Activated CD8-positive, alpha-beta memory T cell treated with anti-CD3 and anti-CD28 coated beads for 4 hours (primary cell): ENCODE measurements at places on chromosomes 1 and 21.

DNA sequence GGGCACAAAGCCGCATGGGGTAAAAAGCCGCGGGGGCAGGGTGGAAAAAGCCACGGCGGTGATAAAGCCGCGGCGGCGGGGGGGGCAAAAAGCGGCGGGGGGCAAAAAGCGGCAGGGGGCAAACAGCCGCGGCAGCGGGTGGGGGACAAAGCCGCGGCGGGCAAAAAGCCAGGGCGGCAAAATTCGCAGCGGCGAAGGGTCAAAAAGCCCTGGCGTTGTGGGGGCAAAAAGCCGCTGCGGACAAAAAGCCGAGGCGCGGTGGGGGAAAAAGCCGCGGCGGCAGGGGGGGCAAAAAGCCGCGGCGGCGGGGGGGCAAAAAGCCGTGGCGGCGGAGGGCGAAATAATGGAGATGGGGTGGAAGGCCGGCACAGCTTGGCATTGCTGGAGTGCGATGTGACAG lies 3902.9 kb downstream of the SRGAP2C start:
- DNase-seq, result no peak

GRCh38 chr1:164803366-164803765 lies 244.4 kb downstream of the PBX1 start:
- no peak for DNase-seq

DNA sequence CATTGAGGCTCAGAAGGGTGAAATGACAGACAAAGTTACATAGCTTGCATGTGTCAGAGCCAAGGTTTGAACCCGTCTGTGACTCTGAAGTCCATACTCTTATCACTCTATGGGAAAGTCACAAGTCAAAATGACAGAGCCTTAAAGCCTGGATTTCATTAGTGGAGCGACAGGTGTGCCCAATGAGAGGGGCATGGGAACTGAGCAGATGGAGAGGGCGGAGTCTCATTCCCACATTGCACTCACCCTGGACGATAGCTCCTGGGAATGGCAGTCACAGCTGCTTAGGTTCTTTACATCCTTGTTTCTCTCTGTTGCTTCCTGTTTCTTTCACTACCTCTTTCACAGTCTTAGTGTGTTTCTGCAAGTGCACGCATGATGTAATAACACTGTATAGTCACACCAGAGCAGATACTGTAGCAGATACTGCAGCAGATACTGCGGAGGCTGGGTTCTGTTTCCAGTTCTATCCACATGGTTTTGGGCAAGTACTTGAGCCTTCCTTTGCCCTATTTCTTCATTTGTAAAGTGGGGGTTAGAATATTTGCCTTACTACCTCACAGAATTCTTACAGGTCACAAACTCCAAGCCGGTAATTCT lies 127.2 kb downstream of the ZSCAN20 start:
- no peak for DNase-seq

DNA sequence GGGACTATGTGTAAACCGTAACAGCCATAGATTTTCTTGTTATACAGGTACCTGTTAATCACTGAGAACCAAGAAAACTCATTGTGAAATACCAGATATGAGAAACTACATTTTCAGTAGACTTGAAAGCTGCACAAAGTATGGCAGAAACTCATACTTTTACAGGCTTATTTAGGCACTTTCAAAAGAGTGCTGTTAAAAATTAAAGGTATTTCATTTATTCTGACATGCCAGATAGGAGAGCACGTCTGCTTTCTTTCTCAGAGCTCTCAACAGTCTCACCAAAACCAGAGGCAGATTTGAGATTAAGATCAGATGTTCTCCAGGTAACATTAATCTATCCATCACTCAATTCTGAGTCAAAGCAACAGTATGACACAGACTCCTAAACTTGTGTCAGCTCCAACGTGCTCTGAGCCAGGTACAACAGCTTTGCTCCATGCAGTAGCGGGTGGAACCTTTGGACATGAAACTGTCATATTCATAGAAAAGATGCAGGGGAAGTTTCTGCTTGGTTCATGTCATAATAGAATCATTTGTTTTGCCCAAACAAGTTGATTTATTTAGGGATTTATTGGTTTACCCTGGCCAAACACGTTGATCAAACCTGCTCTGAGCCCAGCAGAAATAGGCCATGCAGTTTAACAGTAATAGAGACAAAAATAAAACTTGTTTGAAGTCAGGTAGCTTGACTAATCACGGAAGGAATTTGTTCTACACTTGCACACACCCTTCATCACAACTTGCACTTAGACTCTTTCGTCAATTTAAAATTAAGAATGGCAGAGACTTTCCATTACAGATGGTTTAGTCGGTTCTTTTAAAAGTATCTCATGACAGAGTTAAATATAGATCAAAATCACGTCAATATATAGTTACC lies 20.8 kb upstream of the TSNAX start:
- DNase-seq, result no peak
